ENCODE measurements at places on chromosomes 2 and 18.

DNA sequence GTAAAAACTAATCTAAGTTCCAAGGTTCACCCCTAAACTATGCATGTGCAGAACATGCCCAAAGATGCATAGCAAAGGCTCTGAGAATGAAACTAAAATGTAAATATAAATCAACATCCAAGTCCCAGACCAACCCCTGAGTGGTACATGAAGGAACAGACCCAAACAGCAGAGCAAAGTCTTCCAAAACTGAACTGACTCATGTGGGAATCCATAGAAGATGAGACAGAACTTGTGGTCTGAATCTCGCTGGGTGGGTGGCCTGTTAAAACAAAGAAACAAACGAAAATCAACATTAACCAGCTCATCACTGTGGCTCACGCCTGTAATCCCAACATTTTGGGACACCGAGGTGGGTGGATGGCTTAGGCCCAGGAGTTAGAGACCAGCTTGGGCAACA lies 29.5 kb upstream of the ATRAID start:
- no peak for DNase-seq
- no peak overlapping the region for H3K4me3 ChIP-seq
- H3K27ac ChIP-seq, result no peak overlapping the region
- no peaks in the 10 kb centered on the region for H3K4me1 ChIP-seq
- peaks cover 27% of the 10 kb centered on the region for H3K27me3 ChIP-seq
- no peaks in the 10 kb centered on the region for H3K36me3 ChIP-seq

DNA sequence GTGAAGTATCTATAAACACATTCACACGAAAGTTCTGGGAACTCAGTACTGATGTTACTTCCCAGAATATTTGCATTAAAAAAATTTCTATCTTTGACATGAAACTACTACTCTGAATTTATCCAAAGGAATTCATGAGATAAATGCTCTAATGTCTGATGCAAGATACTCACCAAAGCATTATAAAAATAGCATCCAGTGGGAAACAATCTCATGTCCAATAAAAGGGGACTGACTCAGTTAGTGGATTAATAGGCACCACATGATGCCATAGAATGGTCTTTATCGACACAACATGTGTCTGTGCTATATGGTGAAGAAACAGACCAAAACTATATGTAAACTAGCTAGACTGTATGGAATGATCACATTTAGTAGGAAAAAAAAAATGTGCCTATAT lies 33.9 kb downstream of the LAMA3 start:
- H3K36me3 ChIP-seq, result no peaks in the 10 kb centered on the region
- H3K4me1 ChIP-seq, result no peaks in the 10 kb centered on the region
- no peak overlapping the region for H3K4me3 ChIP-seq

- no peak overlapping the region for H3K27ac ChIP-seq
- no peak overlapping the region for H3K4me3 ChIP-seq
- no peaks in the 10 kb centered on the region for H3K27me3 ChIP-seq
- peak; percentile 59 for DNase-seq
These were observed 66.2 kb downstream of the MDH1 start for GRCh38 chr2:63654959-63655358.

DNA sequence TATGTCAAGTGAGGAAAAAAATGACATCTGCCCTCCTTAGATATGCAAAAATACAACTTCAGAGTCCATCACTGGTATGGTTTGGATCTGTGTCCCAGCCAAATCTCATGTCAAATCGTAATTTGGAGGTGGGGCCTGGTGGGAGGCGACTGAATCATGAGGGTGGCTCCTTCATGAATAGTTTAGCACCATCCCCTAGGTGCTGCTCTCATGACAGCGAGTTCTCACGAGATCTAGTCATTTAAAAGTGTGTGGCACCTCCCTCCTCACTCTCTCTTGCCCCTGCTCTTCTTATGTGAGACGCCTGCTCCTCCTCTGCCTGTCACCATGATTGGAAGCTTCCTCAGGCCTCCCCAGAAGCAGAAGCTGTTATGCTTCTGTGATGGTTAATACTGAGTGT lies 5.9 kb upstream of the PSMA8 start:
- H3K4me1 ChIP-seq, result no peaks in the 10 kb centered on the region
- no peaks in the 10 kb centered on the region for H3K27me3 ChIP-seq
- no peaks in the 10 kb centered on the region for H3K36me3 ChIP-seq
- no peak overlapping the region for H3K4me3 ChIP-seq
- no peak overlapping the region for H3K27ac ChIP-seq
- no peak for DNase-seq

DNA sequence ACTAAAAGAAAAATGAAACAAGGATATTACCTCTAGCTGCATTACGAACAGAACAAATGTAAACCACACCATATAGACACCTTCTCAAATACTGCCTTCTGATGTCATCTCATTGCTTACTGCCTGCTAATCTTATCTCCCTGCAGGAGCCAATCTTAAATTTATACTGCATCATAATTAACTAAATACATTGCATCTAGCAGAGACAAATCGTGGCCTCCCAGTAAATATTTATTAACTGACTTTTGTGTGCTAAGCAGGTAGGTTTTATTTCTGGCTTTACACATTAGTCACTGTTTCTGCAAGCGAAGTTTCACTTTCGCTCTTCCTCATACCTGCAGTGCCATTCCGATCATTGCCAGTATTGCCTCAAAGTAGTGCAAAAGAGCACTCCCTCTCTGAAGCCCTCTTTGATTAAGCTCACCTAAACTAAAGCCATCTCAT lies 67.5 kb downstream of the SPATS2L start:
- peak; percentile 58 for DNase-seq
- peaks cover 42% of the 10 kb centered on the region for H3K4me1 ChIP-seq
- no peaks in the 10 kb centered on the region for H3K36me3 ChIP-seq
- peak overlapping the region; percentile 76 for H3K4me3 ChIP-seq
- no peaks in the 10 kb centered on the region for H3K27me3 ChIP-seq

DNA sequence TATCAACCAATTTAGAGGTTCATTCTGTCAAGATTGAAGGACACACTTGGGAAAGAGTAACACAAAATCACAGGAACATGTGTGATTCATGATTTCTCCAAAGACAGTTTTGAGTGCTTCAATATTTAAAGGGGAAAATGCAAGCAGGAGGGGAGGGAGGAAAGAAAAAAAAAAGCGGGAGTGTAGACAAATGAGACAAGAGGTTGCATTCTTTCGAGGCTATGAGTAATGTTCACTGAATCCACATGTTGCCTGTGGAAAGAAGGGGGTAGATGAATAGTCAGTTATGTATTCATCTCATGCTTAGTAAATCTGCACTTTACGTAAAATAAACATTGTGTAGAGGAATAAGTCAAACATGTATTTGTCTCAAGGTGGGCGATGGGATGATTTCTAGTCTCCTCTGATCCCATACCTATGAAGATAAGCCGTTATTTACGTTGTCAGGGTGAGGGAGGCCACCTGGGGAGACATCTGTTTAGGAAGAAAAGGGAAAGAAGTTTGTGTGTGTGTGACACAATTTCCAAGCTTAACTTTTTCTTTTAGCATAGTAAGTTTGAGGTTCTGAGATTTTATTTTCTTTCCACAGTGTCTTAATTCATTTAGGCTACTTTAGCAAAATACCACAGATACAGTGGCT lies 211.0 kb upstream of the ZC3H15 start:
- DNase-seq, result no peak
- peaks cover 9% of the 10 kb centered on the region for H3K36me3 ChIP-seq
- H3K4me3 ChIP-seq, result no peak overlapping the region
- no peaks in the 10 kb centered on the region for H3K27me3 ChIP-seq
- no peak overlapping the region for H3K27ac ChIP-seq
- H3K4me1 ChIP-seq, result no peaks in the 10 kb centered on the region

- H3K4me1 ChIP-seq, result no peaks in the 10 kb centered on the region
- H3K4me3 ChIP-seq, result no peak overlapping the region
- H3K36me3 ChIP-seq, result no peaks in the 10 kb centered on the region
- H3K27me3 ChIP-seq, result peaks cover 1% of the 10 kb centered on the region
These were observed 131.7 kb upstream of the CTAGE1 start for GRCh38 chr18:22549260-22549937.

DNA sequence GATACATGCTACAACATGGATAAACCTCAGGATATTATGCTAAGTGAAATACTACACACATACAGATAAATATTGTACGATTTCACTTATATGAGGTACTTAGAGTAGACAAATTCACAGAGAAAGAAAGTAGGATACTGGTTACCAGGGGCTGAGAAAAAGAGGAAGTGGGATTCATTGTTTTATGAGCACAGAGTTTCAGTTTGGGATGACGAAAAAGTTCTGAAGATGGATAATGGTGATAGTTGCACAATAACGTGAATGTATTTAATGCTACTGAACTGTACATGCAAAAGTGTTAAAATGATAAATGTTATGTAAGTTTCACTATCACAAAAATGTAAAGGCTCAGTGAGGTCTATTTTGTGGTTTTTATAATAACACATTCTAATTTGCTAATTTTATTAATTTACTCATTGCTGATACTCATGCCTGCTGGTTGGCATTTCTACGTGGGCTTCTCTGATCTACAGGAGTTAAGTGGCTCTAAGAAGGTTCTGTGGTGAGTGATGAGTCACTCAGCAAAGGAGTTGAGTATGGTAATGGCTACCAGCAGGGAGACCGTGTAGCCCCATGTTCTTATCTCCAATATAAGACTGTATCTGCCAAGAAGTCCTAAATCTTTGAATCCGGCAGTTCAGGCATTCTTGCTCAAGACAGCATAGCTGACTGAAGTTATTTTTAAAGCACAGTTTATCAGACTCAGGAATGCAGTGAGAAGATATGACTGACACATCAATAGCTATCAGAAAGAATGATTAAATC lies 41.1 kb downstream of the UPP2 start:
- H3K4me3 ChIP-seq, result no peak overlapping the region
- no peaks in the 10 kb centered on the region for H3K36me3 ChIP-seq
- H3K4me1 ChIP-seq, result no peaks in the 10 kb centered on the region
- no peak for DNase-seq

All from activated CD8-positive, alpha-beta T cell treated with anti-CD3 and anti-CD28 coated beads for 36 hours (primary cell).